ENCODE measurements at places on chromosomes 7 and 10.

- no peak for DNase-seq
These were observed 1106.2 kb upstream of the CELF2 start for GRCh38 chr10:9911488-9911887.

- no peak for DNase-seq
These were observed 67.4 kb upstream of the ADGRA1 start for GRCh38 chr10:133020193-133020817.

DNA sequence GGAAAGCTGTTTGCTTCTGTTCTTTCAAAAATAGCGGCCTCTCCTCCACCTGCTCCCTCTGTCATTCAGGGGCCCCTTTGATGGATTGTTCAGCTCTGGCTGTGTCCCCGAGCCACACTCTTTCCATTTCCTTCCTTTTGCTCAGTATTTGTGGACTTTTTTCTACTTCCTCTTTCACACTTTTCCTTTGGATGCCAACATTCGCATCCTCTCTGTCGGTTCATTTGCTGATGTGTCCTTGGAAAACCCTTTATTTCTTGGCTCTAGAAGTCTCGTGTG is 11.7 kb upstream of the PWWP2B start:
- no peak for DNase-seq

DNA sequence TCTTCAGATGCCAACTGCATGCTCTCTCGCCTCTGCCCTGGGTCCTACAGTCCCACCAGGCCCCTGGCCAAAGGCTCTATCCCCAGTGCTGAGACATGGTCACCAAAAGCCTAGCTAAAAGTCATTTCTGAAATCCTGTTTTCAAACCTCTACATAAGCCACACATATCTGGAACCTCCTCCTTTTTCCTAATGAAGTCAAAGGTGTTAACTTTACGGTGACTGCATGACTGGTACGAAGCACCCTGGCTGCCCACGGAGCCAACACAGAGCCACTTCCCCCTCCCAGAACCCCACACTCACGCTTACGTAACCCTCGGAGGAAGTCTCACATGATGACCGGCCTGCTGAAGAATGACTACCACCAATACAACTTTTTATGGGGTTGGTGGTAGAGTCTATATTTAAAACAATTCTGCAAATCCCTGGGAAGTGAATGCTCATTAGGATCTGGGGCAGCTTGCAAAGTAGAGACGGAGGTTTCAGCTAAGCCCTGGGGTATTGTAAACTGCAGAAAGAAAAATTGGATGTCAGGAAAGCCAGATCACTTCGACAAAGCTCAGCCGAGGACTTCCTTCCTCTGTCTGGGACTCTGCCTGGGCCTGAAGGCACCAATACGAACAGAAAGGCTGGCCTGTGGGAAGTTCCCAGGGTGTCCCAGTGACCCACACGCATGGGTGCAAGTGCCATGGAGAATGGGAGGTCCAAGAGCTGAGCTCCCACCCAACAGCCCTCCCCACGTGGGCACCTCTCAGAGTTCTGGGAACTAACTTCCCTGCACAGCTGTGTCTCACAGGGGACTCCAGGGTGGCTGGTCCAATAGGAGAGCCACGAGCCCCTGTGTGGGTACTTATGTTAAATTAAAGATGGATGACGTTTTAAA is 50.7 kb downstream of the PDGFA start:
- DNase-seq, result no peak

- no peak for DNase-seq
These were observed 875.0 kb downstream of the REEP3 start for GRCh38 chr10:64396105-64396708.

GRCh38 chr10:113518816-113519591 is 33.8 kb upstream of the HABP2 start:
- DNase-seq, result no peak

GRCh38 chr7:1939434-1940401 is 269.6 kb downstream of the ELFN1 start:
- DNase-seq, result peak; percentile 22

GRCh38 chr10:130721971-130722370 is 585.8 kb downstream of the GLRX3 start:
- DNase-seq, result no peak

- DNase-seq, result no peak
These were observed 143.9 kb upstream of the FRMD4A start for GRCh38 chr10:14474656-14475055.

DNA sequence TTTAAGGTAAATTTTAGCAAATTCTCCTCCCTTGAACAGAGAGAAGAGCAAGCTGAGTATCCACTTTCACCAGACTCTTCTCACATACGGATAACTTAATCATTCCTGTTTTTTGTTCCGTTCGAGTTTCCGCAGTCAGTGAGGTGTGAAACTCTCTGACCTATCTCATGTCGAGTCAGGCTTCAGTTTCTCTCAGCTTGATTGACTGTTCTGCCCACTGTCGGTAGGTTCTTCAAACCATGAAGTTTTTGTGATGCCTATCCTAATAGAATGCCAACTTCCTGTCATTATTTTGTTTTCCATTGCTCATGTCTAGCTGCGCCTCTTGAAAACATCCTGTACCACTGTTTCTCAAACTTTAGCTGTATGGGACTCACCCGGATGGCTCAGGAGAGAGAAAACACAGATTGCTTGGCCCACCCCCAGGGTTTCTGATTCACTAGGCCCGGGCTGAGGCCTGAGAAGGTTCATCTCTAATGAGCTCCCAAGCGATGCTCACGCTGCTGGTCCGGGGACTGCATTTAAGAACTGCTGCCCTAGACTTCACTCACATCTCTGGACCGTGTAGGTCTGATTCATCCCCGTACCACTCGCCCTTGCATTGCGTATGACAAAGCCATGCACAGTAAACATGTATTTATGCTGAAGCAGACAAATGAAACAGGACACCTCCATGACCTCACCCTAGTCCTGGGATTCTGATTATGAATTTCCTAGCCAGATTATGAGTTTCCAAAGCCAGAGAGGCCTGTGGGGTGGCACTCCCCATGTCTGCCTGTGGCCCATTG is 208.4 kb upstream of the AGK start:
- DNase-seq, result no peak

DNA sequence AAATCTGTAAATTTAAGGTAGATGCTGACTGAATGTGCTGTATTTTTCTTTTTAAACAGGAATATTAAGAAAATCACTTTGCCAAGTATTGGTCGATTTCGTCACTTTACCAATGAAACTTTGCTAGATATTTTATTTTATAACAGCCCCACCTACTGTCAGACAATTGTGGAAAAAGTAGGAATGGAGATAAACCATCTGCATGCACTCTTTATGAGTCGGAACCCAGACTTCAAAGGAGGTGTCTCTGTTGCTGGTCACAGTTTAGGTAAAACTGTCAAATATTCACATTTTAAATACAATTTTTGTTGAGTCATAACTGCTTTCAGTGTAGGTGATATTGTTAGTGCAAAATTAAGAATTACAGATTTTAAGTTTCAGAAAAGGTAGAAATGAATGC is 25.2 kb downstream of the SEC23IP start:
- no peak for DNase-seq

GRCh38 chr10:19749185-19749729 is 67.0 kb upstream of the PLXDC2 start:
- DNase-seq, result no peak

GRCh38 chr7:2172311-2173188 is 60.2 kb downstream of the MAD1L1 start:
- DNase-seq, result no peak

GRCh38 chr10:46539596-46540411 is 16.7 kb downstream of the GPRIN2 start:
- DNase-seq, result no peak

DNA sequence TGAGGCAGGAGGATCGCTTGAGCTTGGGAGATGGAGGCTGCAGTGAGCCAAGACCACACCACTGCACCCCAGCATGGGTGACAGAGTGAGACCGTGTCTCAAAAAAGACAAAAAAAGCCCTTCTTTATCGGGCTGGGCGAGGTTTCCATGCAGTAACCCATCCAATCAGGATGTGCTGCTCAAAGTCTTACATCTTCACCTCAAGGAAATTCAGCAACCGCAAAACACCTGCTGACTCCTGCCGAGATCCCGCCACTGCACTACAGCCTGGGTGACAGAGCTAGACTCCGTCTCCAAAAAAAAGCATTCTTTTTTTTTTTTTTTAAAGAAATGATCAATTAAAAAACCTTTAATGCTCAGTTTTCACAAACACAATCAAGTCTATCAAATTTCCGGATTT is 75.7 kb upstream of the KCTD7 start:
- DNase-seq, result no peak

GRCh38 chr10:77680065-77680464 is 42.5 kb upstream of the KCNMA1 start:
- DNase-seq, result no peak

GRCh38 chr10:68080853-68081431 is 5.9 kb upstream of the HERC4 start:
- DNase-seq, result no peak

- DNase-seq, result no peak
These were observed 8.5 kb upstream of the ZNF786 start for GRCh38 chr7:149099058-149099457.

- no peak for DNase-seq
These were observed 103.8 kb downstream of the TCF7L2 start for GRCh38 chr10:113053881-113054280.

DNA sequence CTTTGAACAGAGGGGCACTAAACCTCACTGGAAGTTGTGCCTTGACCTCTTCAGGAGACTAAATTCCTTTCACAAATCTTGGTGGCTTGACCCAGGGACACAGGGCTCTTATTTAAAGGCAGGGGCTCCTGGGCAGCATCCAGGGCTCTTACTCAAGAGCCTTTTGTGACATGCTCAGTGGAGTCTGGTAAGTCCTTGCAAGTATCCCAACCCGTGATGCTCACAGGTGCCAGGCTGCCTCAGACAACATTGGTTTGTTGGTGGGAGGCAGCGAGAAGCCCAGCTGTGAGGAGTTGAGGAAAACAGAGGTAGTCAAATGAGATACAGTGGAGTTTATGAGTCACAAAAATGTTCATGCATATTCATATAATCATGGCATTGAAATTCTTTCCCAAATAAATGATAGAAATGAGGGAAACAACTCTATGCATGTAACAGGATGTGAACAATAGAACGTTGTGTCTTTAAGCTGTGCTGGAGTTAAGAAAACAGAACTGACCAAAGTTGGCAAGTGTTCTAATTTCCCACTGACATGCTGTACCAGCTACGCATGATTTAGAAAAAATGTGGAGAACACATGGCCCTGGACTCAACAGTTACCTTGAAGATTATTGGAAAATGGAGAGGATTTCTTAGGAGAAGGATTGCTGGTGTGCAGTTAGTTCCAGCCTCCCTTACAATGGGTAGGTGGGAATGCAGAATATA is 654.5 kb upstream of the COBL start:
- DNase-seq, result no peak

GRCh38 chr7:33091641-33092191 is 17.5 kb downstream of the RP9 start:
- DNase-seq, result no peak

- DNase-seq, result no peak
These were observed 278.3 kb downstream of the HGF start for GRCh38 chr7:81491573-81491972.

- DNase-seq, result no peak
These were observed 195.1 kb downstream of the CCDC3 start for GRCh38 chr10:12806228-12807095.

GRCh38 chr10:3853547-3854303 is 68.7 kb upstream of the KLF6 start:
- no peak for DNase-seq

GRCh38 chr7:77757589-77757988 is 40.6 kb downstream of the TMEM60 start:
- no peak for DNase-seq

DNA sequence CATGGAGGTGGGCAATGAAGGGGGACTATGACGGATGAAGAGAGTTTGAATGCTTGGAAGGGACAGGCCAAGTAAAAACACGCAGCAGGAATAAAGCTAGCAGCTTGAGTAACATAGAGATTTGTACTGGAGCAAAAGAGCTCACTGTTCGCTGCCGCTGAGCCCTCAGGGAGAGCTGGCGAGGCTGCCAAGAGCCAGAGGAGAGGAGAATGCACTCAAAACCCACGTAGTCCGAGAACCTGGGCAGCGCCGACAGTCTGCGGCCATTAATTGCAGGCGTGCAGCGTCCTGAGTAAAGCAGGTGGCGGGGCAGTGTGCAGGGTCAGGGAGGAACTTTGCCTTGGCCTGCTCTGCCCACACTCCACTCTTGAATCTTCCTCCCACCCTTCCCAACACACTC is 68.2 kb downstream of the SLC37A3 start:
- DNase-seq, result no peak

DNA sequence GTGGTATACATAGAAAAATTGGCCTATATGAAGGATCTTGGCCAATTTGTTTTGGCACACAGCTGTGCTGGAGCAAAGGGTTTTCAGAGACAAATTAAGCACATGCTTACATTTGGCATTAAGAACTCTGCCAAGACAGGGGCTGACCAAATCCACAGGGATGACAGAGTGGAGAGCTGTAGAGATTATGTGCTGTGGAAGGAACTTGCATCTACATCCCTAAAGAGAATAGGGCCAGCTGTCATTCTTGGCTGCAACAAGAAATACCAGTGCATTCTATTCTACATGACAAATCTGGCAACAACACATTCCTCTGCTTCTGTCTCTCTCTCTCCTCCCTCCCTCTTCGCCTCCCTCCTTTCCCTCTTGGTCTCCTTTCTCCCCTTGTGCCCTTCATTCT is 75.6 kb downstream of the POM121L12 start:
- DNase-seq, result no peak

GRCh38 chr7:115642194-115642593 is 388.4 kb downstream of the TFEC start:
- DNase-seq, result no peak

- DNase-seq, result no peak
These were observed 1.9 kb downstream of the UBN2 start for GRCh38 chr7:139232904-139233303.

DNA sequence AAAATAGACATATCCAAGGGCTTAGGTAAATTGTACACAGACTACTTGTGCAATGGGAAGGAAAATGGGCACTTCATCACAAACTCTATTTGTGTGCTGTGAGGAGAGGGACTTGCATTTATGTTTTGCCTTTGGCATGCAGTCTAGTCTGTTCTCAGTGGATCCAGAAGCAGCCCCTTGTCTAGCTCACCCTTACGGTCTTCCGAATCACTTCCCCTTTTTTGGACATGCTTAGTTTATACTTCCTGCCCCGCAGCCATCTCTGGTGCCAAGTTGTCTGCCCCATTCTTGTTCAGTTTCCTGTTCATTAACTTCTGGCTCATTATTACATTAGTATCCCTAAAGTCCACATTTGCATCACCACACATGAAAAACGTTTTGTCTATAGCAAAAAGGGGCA is 161.6 kb downstream of the NRCAM start:
- no peak for DNase-seq

- DNase-seq, result no peak
These were observed 184.8 kb upstream of the PDE1C start for GRCh38 chr7:32255036-32255435.

GRCh38 chr7:20199015-20199737 is 18.0 kb downstream of the MACC1 start:
- DNase-seq, result no peak

DNA sequence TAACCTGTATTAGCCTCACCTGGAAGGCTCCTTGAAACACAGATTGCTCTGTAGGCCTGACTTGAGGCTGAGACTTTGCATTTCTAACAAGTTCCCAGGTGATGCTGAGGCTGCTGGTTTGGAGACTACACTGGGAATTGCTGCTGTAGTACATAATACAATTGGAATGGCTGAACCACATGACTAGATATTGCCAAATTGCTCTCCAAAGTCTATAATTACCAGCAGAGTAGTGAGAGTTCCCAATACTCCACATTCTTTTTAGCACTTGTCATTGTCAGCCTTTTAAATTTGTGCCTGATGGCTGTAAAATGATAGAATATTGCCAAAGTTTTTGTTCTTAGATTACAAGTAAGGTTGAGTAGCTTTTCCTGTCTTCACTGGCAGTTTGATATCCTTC is 39.9 kb downstream of the PLEKHA8 start:
- DNase-seq, result no peak

GRCh38 chr10:35092851-35093250 is 2.7 kb upstream of the CUL2 start:
- DNase-seq, result no peak
